Stimulated activated effector memory CD8-positive, alpha-beta T cell treated with anti-CD3 and anti-CD28 coated beads, Interleukin-12 subunit alpha, Interleukin-12 subunit beta, amount 100 ng/mL, for 72 hours (primary cell): ENCODE measurements at places on chromosomes 3 and 15.

- DNase-seq = no peak
Observed at GRCh38 chr15:58934521-58934920, 1.0 kb upstream of the SLTM start.

GRCh38 chr15:39579487-39580116 is 1.3 kb upstream of the THBS1 start:
- no peak for DNase-seq

DNA sequence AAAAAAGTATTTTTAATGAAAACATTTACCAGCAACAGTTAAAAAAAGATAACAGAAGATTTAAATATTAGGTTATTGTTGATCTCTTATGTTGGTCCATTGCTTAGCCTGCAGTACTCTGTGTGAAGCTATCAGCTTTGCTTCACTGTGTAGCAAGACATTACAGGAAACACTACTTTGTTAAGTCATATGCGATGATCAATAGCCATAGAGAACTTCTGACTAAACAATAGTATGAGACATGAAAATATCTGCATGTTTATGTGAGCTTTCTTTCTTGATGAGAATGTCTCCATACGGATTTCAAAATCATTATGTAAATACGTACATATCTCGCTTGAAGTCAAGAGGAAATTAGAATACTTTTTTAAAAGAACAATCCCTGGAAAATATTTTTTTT is 27.0 kb upstream of the CAPN3 start:
- DNase-seq = no peak

DNA sequence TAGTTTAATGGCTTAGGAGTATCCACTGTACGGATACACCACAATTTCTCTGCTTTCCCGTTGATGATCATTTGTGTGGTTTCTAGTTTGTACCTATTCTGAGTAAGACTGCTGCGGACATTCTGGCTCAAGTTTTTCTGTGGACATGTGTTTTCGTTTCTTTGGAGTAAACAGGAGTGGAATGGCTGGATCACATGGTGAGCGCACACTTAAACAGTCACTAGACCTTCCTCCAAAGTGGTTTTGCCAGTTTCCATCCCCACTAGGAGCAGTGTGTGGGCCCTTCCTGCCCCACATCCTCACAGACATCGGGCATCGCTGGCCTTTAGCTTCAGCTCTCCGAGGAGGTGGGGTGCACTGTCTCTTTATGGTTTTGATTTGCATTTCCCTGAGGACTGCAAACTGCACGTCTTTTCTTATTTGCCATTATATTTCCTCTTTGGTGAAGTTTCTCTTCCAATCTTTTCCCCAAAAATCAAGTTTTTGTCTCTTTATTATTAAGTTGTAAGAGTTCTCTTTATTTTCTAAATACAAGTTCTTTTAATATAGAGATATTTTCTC is 94.1 kb downstream of the VGLL4 start:
- no peak for DNase-seq

DNA sequence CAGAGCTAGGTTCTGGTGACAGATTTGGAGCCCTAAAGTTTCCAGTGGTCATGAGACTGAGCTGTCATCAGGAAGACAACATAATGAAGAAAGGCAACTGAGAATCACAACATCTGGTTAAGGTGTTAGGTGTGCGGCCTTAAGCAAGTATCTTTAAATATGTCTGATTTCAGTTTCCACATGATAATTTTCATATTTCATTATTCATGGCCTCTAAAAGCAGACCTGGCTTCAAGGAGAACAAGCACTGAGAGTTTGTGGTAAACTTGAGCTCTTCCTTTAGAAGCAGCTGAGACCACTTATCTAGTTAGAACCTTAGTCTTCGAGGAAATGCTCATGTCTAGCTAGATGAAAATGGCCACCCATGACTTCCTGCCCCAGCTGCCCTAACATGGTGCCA is 25.7 kb upstream of the MYLK start:
- no peak for DNase-seq

DNA sequence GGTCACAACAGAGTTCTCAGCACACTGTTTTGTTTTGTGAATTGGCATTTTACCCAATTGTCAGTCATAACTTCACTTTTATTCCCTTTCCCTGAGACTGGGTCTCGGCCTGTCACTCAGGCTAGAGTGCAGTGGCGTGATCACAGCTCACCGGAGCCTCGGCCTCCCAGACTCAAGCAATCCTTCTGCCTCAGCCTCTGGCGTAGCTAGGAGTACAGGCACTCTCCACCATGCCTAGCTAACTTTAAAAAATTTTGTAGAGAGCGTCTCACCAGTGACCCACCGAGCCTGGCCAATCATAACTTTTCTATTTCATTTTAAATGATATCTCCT is 26.5 kb downstream of the TRIM71 start:
- DNase-seq = no peak

DNA sequence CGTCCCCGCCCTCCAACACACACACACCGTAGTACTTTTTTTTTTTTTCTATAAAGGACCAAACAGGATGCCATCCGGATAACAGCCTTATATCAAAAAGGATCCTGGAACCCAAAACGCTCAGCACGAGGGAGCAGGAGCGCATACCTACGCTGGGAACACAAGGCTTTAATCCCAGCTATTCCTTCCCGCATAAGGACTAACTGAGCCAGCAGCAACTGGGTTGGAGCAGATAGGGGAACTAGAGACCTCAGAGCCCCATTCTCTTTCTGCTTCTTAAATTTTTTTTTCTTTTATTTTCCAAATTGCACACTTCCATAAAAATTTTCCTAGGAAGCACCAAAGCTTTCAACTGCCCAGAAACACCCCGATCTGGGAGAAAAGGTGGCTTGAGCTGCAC is 1.3 kb downstream of the TRANK1 start:
- DNase-seq = no peak

- no peak for DNase-seq
Observed at GRCh38 chr3:113035387-113035982, 44.7 kb downstream of the GTPBP8 start.

GRCh38 chr3:55554634-55555425 is 67.7 kb upstream of the WNT5A start:
- DNase-seq = no peak

DNA sequence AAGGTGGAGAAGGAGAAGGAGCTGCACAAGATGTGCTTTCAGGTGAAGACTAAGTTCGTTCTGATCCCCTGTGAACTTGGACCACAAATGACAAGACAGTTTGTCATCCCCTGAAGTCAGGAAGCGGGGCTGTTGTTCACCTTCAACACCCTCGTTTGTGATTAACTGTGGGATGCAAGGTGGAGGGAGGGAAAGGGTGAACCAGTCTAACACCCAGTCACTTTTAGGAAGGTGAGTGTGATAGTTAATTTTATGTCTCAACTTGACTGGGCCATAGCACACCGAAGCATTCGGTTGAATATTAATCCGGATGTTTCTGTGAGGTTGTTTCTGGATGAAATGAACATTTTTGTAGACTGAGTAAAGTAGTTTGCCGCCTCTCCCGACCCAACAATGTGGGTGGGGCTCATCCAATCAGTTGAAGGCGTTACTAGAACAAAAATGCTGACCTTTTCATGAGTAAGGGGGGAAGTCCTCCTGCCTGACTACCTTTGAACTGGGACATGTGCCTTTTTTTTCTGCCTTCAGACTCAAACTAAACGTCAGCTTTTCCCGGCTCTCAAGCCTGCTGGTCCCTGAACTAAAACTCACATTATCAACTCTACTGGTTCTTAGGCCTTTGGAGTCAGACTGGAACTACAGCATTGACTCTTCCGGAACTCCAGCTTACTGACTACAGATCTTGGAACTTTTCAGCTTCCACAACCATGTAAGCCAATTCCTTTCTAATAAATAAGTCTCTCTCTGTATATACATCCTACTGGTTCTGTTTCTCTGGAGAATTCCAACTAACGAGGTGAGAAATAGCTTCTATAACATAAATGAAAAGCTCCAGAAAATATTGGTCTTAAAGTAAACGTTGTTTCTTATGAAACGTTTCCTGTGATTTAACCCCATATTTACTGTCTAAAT is 264.0 kb upstream of the SLITRK3 start:
- DNase-seq = no peak

- DNase-seq = no peak
Observed at GRCh38 chr15:67000896-67001295, 64.5 kb upstream of the SMAD3 start.

GRCh38 chr3:174193604-174194003 is 665.5 kb upstream of the NAALADL2 start:
- no peak for DNase-seq

DNA sequence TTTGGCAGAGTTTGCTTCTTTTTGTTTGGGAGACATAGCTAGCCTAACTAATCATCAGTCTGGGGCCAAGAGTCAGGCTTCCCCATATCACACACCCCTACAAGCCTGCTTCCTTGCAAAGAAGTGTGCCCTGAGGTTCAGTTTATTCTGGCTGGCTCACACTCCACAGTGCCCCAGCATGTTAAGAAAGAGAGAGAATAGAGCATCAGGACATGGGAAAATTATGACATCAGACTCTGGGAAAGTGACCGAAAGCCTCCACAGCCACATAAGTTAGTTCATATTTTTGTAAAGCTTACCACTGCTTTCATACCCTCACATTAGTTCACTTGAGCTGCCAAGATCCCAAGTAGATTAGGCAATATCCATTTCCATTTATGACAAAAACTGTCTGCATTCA is 63.0 kb upstream of the CFAP161 start:
- no peak for DNase-seq

DNA sequence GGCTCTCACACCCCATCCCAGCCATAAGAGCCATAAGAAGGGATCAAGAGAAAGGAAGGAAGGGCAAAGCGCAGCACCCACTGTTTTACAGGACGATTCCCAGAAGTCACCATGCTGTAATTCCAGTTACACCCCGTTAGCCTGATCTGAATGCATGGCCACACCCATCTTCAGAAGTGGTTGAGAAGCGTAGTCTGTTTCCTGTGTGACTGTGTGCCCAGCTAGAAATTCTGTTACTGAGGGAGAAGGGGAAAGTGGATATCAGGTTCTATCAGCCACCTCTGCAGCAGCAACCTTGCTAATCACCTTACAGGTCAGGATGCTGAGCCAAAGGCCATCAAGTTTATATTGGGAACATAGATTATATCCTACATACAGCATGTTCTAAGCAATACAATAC is 260.0 kb downstream of the ABHD5 start:
- no peak for DNase-seq

DNA sequence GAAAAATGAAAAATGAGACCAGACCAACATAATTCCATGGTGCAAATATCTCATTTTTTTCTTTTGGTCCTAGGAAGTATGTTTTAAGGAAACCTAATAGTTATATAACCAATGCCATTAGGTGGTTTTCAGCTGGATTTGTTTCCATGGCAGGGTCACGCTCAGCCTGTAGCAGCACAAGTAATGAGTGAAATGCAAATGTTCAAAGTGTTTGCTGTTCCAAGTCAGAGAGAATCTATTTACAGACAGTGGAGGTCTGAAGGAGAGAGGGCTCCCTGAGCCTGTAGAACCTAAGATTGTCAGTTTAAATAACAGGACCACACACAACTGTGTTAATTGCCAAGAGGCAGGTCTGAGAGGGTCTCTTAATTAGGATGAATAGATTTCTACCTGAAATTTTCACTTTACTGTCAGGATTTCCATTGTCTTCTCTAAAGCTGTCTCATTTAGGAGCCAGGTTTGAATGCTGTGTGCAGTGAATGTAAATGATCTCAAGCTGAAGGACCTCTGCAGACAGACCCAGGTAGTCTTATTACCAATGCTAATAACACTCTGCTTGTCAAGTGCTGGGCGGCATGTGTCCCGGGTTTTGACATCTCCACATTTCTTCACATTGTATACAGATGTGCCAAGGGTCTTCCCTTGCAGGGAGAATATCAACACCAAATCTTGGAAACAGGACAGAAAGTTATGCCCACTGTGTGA is 317.3 kb upstream of the NECTIN3 start:
- DNase-seq = no peak

DNA sequence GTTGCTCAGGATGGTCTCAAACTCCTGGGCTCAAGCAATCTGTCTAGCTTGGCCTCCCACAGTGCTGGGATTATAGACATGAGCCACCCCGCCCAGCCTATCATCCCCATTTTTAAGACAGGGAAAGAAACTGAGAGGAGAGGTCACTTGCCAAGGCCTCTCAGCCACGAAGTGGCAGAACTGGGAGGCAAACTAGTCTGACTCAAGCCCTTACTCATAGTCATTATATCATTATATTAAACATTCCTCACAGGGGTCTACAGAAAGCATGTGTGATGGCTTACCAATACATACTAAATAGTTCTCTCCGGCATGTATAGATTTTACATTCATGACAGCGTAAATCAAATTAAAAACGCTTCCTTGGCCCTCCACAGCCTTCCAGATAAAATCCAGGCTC is 62.0 kb upstream of the ZBTB38 start:
- no peak for DNase-seq

- no peak for DNase-seq
Observed at GRCh38 chr15:63938486-63939061, 104.8 kb upstream of the HERC1 start.

DNA sequence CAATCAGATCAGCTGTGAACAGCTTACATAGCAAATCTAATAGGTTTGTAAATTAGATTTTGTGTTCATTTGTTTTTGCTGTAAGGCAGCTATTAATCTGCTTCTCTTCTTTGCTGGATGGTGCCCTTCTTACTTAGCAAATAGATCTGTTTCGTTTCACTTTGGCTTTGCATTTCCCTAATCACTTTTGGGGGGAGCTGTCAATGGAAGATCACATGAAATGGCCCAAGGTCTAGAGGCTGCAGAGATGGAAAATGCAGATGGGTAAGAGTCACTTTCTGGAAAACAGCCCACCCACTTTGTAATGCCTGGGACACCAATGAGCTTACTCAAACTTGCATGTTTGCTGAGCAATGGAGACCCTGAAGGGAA is 36.4 kb downstream of the ST8SIA2 start:
- DNase-seq = no peak

DNA sequence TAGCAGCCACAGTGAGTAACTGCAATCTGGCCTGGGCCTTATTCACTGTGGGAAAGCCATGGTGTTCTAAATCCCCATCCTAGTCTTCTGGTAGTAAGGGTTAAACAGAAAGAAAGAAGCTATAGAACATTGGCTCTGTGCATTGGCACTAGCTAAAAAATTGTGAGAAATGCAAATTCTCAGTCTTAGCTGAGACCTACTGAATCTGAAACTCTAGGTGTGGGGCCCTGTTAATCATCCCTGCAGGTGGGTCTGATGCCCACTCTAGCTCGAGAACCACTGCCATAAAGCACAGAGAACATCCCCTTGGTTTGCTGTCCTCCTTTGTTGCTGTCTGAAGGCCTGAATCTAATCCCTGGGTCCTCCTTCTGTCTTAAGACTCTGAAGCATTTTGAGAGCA is 59.3 kb downstream of the MEIS2 start:
- no peak for DNase-seq

GRCh38 chr3:57808961-57809608 is 53.0 kb downstream of the SLMAP start:
- DNase-seq = no peak
